ENCODE measurements at places on chromosomes 12 and 14.
A peak's percentile ranks its signal among the peaks of the same experiment; 100 is the strongest.

DNA sequence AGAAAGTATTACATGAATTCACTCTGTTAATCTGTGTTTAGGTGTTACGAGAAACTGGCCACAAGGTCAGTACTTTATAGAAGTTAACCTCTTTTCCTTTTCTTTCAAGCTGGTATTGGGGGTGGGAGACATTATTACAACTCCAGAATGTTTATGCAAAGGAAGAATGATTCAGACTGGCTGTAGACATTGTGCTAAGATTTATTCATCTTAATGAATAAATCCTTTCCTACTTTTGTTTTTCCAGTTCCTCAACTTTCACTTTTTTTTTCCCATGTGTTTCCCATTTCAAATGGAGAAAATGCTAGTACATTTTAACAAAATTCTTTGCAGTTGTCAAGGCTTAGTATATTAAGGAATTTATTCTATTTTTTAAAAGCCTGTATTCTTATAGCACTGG is 1.3 kb downstream of the OTOGL start:
- DNase-seq, result no peak

DNA sequence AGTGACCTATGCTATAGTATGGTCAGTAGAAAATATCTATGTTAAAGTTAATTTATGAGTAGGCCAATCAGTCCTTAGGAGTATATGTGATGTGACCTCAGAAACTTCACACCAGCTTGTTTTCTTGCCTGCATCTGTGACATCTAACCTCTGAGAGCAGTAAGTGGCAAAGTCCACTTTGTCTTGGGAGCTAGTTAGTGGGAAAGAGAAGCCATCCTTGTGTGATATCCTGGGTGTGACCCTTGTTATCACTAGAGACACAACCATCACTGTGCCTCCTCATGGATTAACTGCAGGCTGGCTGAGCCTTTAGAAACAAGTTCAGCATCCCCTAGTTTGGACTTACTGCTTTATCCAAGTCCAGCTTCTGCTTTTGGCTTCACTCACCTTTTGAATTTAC is 170.6 kb upstream of the STXBP6 start:
- no peak for DNase-seq

DNA sequence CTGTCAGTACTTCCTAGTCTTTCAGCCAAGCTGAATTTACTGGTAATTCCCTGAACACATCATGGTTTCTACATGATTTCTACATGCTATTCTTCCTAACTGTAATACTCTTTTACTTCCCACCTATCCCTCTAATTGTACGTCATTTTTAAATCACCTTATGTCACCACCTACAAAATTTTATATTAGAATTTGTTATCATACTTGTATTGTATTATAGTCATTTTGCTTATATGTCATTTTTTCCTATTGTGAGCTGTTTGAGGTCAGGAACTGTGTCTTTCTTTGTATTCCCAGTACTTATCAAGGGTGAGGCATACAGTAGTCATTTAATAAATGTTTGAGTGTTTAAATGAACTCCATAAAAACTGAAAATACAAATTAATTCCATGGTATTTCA is 86.6 kb downstream of the USP15 start:
- no peak for DNase-seq

- DNase-seq, result peak; percentile 56
These were observed 11.7 kb upstream of the INF2 start for GRCh38 chr14:104677512-104678332.

- no peak for DNase-seq
These were observed 64.2 kb downstream of the LLPH start for GRCh38 chr12:66066137-66066928.

DNA sequence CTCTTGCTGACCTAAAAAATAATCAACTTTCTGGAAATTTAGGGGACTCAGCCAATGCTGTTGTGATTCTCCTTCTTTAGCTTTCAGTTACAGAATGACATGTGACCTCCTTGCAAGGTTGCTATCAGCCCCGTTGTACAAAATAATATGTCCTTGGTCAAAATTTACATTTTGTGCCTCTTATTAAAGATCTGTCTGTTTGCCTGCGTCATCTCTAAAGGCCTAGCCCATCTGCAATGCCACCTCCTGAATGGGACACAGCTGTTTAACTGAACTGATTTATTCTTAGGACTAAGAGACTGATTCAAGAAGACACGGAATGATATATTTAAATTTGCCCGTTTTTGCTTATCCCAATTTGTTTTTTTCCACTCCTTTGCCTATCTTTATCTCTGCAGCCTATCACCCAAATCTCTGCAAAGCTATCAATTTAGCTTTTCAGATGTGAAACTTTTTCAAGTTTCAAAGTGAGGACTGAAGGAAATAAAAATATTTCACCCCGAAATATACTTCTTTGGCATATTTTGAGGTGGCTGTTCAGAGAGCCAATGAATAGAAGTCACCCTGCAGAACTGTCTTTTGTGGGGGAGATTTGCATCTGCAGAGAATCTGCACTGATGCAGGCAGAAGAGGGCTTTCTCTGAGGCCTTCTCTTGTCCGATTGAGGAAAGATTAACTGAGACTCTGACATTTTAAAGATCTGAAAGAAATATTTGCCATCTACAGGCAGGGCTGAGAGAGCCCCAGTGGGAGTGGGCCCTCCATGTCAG is 126.0 kb downstream of the VEZT start:
- no peak for DNase-seq

GRCh38 chr14:83556065-83556464 is 1973.9 kb upstream of the FLRT2 start:
- DNase-seq, result no peak
